ENCODE measurements at places on chromosomes 4 and X.

DNA sequence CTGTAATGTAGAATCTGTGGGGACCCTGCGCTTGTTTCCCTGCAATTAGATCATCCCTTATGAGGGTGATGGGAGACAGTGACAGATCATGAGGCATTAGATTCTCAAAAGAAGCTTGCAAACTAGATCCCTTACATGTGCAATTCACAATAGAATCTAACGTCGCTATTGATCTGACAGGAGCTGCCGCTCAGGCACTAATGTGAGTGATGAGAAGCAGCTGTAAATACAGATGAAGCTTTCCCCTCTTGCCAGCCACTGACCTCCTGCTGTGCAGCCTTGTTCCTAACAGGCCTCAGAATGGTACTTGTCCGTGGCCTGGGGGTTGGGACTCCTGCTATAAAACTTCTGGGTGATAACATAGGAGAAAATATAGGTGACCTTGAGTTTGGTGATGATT is 1076.8 kb downstream of the PDHA2 start:
- DNase-seq = no peak

DNA sequence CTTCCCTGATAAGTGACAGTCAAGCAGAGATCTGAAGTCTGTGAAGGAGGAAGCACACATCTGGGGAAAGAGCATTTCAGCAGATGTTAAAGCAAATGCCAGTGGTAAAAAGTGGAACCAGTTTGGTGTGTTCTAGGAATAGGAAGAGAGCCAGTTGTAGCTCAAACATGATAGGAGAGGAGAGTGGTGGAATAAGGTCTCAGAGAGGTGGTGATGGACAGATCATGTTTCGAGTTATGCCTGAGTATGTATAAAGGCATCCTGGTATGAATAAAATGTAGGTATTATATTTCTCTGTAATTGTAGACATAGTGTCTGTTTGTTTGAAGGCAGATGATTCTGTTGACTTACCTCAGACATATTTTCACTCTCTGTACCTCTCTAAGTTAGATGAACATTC is 89.1 kb downstream of the LARP7 start:
- no peak for DNase-seq

- DNase-seq = no peak
These were observed 1.2 kb downstream of the SH3D19 start for GRCh38 chr4:151324124-151324751.

DNA sequence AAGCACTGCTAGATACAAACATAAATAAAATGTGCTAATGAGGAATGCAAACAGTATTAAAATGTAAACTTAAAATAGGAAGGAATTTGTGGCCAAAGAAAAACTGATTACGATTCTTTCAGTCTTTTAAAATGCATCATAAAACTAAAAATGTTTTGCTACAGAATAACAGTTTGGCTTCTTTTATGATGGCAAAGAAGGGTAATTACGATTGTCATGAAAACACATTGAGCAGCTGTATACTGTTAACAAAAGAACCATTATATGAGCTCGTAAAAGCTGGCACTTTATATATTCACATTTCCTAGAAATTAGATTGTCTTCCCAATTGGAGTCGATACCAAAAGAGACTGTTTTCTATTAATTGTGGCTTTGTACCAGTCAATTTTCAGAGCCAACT is 290.4 kb downstream of the NR3C2 start:
- no peak for DNase-seq

- no peak for DNase-seq
These were observed 2.3 kb downstream of the TBL1X start for GRCh38 chrX:9467146-9467545.

DNA sequence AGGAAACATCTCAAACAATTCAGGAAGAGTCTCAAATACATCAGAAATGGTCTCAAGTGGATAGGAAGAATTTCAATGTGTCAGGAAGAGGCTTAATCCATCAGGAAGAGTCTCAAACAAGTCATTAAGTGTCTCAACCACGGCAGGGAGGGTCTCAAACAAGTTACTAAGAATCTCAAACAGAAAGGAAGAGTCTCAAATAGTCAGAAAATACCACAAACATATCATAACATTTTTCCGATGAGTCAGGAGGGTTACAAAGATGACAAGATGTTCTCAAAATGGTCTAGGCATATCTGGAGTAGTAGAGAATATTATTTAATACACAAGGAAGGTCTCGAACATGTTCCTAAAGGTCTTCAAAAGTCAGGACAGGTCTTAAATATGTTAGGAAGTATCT is 109.3 kb upstream of the USP9X start:
- no peak for DNase-seq

GRCh38 chr4:123741906-123742305 is 345.3 kb downstream of the SPRY1 start:
- DNase-seq = no peak

- no peak for DNase-seq
These were observed 392.5 kb upstream of the TRAM1L1 start for GRCh38 chr4:117477925-117478324.

- no peak for DNase-seq
These were observed 131.7 kb downstream of the ADGRA3 start for GRCh38 chr4:22384154-22384553.

DNA sequence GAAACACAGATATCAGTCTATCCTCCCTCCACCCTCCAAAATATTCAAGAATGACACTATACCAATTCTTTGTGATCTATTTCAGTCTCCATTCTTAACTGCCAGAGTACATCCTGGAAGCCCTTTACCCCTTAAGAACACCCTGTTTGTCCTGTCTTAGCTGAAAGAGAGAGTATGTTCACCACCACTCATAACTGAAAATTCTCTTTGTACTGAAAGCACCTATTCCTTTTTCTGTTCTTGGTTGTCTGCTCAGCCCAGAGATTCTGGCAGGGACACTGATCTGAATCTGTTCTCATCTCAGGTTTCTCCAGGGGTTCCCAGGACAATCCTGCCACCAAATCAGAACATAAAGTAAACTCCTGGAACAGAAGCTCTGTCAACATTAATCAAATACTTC is 25.4 kb upstream of the EREG start:
- DNase-seq = no peak

- no peak for DNase-seq
These were observed 160.3 kb downstream of the DCLK2 start for GRCh38 chr4:150238591-150238990.

DNA sequence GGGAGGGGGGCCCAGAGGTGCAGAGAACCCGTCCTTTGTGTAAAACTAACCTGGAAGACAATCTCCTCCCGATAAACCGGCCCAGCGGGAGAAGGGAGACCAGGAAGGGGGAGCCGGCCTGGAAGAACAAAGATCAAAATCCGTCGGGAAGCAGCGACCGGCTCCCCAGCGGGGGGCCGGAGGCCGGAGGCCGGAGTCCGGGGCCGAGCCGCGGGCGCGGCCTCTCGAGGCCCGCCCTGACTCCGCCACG is 552 bp downstream of the ZDHHC9 start:
- no peak for DNase-seq

- no peak for DNase-seq
These were observed 1165.2 kb upstream of the PRKX start for GRCh38 chrX:4878640-4879039.

GRCh38 chr4:20612313-20612712 is 87.9 kb upstream of the PACRGL start:
- DNase-seq = no peak

DNA sequence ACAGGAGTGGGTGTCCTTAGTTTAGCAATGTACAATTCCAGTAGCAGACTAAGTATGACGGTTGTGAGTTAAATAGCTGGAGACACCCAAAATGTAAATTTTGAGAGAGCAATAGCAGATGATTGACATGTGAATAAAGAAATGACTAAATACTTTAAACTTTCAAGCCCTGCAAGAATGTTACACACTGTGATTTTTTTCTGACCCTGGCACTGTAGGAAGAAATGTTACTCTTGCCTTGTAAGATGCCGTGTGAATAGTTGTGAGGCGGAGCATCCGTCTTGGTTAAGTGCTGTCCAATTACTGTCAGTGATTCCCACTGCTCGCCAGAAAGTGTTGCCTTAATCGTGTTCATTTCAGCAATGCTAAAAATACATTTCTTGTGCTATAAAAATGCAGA is 1248.1 kb downstream of the RAPGEF2 start:
- DNase-seq = no peak

GRCh38 chr4:23245203-23245832 is 552.6 kb downstream of the GBA3 start:
- no peak for DNase-seq

DNA sequence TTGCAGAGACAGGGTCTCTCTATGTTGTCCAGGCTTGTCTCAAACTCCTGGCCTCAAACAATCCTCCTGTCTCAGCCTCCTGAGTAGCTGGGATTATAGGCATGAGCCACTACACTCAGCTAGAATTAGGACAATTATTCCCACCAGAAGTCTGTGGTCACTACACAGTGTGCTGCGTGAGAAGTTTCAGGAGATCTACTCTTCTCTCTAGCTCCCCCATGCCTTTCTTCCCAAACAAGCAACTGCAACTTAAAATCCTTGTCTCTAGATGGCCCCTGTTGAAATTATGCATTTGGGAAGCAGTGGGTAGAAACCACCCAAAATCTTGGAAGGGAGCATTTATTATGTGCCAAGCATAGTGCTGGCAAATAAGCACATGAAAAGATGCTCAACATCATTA is 21.1 kb upstream of the MAP7D3 start:
- no peak for DNase-seq

- DNase-seq = no peak
These were observed 59.1 kb downstream of the MID1IP1 start for GRCh38 chrX:38860106-38861013.

DNA sequence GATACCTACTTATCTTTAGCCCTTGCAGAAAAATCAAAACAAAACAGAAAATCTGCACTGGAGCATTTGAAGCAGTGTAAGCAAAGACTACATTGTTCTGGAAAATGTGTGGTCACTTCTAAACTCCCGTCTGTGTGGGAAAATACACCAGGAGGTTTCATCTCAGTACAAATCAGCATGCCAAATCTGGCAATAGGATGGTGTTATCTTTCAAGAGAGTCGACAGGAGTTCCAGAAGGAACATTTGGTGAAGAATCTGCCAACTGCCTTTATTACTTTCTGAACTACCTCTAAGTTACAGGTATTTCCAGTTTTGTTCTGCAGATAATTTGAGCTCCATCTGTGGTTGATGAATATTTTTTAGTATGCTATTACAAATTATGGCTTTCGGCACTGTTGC is 1348.0 kb downstream of the RAPGEF2 start:
- DNase-seq = no peak

DNA sequence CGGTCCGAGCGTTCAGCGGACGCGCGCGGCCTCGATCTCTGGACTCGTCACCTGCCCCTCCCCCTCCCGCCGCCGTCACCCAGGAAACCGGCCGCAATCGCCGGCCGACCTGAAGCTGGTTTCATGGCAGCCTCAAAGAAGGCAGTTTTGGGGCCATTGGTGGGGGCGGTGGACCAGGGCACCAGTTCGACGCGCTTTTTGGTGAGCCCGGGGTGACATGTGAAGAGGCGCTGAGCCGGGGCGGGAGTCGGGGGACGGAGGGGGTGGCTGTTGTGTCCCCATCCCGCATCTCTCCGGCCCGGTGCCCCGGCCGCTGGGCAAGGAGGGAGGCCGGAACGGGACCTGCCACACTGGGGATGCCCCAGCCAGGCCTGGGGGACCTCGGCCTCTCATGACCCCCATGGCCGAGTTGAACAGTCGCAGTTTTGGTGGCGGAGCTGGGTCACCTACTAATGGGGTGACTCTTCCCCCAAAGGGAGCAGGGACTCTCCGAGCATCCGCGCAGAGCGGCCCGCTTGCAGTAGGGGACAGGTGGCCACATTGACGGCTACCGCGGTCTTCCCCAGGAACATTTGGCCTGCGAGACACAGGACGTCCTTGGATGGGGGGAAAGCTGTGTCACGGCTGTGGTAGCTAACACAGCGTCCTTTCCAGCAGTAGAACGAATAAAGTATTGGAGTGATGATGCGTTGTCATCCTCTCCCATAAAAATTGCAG is at the start of gene GK:
GK (plus strand) TSS at position 9 of the 717 bp plus-strand sequence; CDS start at position 124, 115 bp downstream.
- no peak for DNase-seq

DNA sequence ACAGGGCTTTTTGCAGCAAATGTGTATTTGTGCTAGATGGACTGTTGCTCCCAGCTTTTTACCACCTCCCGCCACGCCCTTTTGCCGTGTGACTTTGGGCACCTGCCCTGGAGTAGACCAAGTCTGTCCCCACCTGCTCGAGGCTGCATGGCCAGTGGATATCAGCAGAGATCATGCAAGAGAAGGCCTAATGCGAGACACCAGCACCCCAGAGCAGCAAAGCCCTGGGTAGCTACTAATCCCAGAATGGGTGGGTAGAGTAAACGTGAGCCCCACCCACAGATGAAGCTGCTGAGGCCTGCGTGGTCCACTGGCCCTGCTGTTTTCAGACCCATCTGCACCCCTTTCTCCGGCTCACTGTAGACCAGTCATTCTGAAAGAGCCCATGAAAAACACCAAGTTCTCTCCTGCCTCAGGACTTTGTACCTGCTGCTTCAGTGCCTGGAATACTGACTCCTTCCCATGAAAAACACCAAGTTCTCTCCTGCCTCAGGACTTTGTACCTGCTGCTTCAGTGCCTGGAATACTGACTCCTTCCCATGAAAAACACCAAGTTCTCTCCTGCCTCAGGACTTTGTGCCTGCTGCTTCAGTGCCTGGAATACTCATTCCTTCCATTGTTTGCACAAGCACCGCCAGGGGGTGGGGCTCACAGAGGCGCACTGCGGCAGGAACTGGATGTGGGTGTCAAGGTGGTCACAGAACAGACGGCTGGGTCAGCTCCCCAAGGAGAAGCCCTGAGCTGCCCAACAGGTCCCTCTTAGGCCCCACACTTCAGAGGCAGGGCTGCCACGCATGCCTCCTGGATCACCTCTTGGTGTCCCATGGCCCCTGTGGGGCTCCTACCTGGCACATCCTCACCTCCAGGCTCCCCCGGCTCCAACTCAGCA is 5.1 kb upstream of the TNIP2 start:
- no peak for DNase-seq

DNA sequence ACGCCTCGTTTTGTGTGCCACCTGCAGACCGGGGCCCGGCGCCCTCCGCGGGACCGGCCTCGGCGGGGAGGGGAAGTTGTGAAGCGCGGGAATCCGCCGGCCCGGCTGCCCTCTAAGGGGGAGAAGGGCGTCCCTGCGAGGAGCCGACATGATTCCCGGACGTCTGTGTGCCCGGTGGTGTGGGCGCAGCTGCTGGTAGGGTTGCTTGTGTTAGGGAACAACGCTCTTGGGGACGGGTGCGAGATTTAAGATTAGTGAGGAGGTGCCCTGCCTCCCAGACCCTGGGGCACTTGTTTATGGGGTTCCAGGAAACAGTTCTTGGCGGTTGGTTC is 627 bp downstream of the CDKN2AIP start:
- no peak for DNase-seq

DNA sequence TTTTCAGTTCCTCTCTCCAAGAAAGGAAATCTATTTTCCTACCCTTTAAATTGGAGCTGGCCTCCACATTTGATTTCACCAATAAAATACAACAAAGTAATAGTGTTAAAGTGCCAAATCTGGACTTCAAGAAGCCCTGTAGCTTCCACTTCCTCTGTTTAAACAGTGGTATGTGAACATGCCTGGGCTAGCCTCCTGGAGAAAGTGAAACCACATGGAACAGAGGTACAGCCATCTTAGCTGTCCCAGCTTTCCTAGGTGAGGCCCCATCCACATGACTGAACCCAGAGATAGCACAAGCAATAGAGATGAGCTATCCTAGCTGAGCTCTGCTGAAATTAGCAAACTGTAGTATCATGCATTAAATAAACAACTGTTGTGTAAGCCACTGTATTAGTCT is 131.8 kb upstream of the VCX start:
- DNase-seq = no peak

Measured in HFF-Myc (cell line).